ENCODE measurements at places on chromosomes 7 and 10. TPM values are rescaled to one million over a fixed set of nuclear protein-coding genes. Genes with fewer than 3 reads are reported as not detected.

The EIF5AL1 gene
- total RNA-seq: 0.48 TPM

DNA sequence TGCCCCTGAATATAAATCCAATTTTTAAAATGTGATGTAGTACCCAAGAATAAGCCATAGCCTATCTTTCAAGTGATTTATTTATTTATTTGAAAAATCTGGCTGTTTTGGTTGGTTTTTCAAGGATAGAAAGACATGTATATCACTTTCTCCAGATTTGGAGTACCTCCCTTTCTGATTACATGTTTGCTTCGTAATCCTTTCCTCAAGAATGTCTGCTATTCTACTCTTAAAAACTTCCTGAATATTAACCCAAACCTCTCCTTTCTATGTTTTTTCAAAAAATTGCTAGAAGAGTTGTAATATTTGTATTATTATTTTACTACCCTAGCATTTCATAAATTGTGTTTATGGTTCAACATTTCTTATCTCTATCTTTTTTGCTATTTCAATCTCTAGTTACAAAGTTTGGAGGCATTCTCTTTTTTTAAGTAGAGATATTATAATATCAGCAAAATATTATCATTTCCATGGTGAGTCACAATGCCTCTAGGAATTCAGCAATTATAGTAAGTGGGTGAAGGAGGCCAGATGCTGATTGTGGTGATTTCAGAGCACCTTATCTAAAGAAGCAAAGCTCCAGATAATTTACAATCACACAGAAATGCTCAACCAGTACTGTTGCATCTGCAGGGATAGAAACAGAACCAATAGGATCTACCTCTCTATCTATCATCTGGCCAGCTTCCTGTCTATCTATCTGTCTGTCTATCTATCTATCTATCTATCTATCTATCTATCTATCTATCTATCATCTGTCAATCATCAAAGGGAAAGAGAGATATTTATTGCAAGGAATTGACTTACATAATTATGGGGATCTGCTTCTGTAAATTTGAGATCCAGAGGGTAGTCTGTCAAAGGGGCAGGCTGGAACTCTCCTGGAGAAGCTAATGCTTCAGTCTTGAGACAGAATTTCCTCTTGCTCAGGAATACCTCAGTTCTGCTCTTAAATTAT lies 412.5 kb upstream of the SEMA3C start:
- no peak for DNase-seq

DNA sequence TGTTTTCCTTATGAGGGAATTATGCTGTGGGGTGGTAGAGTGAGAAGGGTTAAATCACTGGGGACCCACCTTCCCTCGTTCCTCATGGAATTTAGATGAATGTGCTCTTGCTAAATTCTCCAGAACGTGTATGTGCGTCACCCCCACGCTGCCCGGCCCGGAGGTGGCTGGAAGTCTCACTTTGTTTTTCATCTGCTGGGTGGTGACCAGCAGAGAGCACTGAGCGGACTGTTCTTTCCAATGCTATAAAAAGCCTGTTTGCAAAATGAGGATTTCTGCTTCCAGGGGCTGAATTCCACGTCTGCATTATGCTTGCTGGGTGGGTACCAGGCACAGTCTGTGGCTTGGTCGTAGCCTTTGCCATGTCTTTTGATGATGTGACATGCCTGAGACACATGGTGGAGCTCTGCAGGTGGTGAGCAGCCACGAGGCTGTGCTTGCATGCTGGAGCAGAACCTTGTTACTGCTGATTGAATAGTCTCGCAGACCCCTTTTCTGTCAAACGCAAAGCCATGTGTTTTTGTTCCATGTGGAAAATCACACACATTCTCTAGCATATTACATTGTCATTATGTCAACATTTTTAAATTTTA lies 31.9 kb upstream of the INSYN2A start:
- no peak for DNase-seq

The EBF3 gene
- 0.20 TPM for total RNA-seq

GRCh38 chr10:62541811-62542210 lies 167.6 kb downstream of the ZNF365 start:
- DNase-seq: no peak

GRCh38 chr7:11239316-11239715 lies 265.6 kb downstream of the PHF14 start:
- DNase-seq: no peak

The FAS gene
- total RNA-seq: 49.6 TPM

Measured in HFFc6 (cell line).